ENCODE measurements at places on chromosomes 3 and 15. TPM values are rescaled to one million over a fixed set of nuclear protein-coding genes. Genes with fewer than 3 reads are reported as not detected.
A peak's percentile ranks its signal among the peaks of the same experiment; 100 is the strongest.

The PCNP gene
- 88.9 TPM for total RNA-seq

GRCh38 chr15:62020576-62021160, 39.6 kb downstream of the VPS13C start:
- DNase-seq = peak; percentile 21

DNA sequence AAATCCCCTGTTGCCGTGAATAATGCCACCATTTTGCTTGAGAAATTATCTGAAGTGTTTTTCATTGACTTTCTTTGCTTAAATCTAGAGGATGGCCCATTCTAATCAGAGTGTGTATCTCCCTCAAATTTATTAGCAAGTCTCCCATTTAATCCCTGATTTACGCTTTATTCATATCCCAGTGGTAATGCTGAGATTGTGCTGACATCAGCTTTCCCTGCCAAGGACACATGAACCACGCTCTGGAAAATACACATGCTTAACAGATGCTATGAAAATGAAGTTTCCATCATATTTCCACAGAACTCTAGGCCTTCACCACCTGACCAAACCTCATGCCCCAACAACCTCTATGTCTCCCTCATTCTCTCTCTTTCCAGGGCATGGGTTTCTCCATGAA, 545.4 kb downstream of the TUSC7 start:
- DNase-seq = no peak

GRCh38 chr3:169241630-169241990, 421.9 kb downstream of the MECOM start:
- peak; percentile 81 for DNase-seq

DNA sequence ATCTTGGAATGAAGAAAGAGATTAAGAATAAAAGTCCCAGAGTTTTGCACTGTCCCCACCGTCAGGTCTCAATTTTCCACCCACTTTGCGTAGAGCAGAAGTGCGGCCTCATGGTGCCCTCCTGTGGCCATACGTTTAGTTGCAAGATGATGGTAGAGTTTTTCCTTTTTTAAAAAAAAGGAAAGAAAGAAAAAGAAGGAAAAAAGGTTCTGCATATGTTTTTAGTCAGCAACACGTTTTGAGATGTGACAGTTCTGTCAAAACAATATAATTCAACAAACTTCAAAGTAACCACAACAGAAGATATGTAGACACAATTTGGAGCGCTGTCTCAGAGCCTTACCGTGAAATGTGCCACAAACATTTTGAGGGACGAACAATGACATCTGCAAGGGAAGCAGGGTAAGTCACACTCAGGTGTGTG, 24.6 kb downstream of the EBLN2 start:
- peak; percentile 20 for DNase-seq

GRCh38 chr15:70412794-70413193, 315.1 kb upstream of the TLE3 start:
- DNase-seq = peak; percentile 83

DNA sequence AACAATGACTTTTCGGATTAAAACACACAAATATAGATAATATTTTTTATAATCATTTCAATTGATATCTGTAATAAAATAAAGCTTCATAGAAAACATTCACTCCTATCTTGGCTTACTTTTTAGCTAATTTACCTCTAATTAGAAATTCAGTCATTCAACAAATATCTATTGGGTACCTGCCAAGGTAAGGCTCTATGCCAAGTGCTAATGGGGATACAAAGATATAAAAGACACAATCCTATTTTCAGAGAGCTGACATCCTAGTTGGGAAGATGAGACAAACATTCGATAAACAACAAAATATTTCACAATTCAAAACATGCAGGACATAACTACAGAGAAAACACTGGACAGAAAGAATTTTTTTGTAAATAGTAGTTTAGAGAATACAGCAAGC, 63.3 kb downstream of the ULK4 start:
- no peak for DNase-seq
